ENCODE measurements at places on chromosomes 12 and 14.

DNA sequence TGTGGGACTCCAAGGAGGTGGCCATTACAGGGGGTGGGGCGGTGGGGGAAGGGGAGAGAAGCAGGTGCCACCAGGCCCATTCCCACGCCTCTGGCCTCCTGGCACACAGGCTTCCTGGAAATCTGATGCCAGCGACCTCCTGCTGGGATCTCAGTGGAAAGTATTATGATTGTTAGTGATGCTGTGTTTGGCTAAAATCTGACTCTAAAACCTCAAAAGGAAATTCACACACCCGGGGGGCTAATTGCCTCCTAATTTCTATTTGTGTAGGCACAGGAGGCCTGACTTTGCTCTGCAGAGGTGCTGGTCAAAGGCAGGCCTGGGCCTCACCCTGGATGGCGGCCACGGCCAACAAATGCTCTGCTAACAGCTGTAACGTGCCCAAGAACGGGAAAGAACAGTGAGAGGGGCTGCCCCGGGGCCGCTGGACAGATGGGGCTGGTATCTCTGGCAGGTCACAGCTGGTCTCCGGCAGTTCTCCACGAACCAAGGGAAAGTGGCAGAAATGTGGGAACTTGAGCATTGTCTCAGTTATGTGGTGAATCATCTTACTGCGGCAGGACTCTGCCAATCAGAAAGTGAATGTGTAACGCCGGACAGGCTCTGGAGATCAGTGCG is 14.3 kb downstream of the FAM181A start:
- no peak for DNase-seq

GRCh38 chr12:40399656-40400055 is 174.9 kb downstream of the LRRK2 start:
- DNase-seq: no peak

DNA sequence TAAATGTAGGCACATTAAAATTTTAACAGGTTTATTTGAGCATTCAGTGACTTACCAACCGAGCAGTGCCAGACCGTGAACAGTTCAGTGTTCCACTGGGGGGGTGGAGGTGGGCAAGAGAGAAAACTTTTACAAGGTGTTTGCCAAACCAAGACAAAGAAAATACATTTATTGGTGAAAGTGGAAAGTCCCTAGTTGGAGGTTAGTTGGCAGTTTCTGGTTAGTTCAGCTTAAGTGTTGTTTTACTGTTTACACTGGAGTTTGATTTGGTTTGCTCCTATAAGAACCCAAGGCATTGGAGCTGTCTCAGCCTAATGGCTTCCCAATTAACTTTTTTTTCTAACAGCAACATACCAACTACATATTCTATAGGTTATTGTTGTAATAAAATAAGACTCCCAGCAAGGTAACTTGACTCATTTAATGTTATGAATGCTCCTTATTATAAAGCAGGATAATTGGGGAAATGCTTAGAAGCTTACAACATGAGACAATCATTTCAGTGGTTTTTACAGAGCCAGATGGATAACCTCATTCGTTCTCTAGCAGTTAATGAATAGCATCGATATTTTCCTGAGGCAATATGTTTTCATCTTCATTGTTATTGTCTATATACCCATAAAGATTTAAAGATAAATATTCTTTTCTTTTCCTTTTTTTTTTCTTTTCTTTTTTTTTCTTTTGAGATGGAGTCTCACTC is 115.8 kb downstream of the ETNK1 start:
- no peak for DNase-seq

- no peak for DNase-seq
Observed at GRCh38 chr12:10551375-10551774, 45.7 kb downstream of the EIF2S3B start.

GRCh38 chr12:71371122-71371521 is 68.5 kb upstream of the LGR5 start:
- no peak for DNase-seq

DNA sequence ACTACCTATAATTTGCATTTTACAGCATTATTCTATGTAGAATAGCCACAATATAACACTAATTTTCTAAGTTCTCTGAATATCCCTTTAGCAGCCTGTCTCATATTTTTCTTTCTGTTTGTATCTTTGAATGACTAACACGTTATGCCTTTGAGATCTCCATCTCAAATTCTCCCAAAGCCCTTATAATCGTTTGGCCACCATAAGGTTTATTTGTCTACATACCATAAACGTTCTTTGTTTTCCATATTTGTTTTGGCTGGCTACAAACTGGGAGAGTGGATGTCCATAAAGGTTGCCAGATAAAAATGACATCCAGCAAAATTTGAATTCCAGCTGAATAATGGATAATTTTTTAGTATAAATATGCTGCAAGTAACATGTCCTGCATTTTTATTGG is 203.7 kb downstream of the STXBP6 start:
- no peak for DNase-seq

- DNase-seq: no peak
Observed at GRCh38 chr14:69539631-69540410, 34.9 kb downstream of the CCDC177 start.

DNA sequence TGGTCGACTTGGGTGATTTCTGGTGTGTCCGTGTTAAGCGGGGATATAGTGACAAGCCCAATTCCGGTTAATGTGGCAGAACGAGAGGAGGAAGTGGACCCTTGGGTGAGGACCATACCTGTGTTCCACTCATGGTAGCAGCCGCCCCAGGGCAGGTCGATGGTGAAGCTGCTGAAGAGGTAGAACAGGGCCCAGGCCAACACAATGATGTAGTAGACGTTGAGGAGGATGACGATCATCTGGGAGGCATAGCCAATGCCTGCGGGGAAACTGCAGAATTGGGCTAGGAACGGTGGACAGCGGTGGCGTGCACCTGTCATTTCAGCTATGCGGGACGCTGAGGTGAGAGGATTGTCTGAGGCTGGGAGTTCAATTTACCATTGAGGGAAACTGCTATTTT is 20.1 kb downstream of the SLC6A13 start:
- DNase-seq: no peak

GRCh38 chr12:53748072-53748840 is 3.5 kb downstream of the CISTR start:
- DNase-seq: no peak

Data from activated CD4-positive, alpha-beta T cell treated with anti-CD3 and anti-CD28 coated beads, Interleukin-2, amount 50 U/mL, for 1 hour (primary cell).